HL-60 (cell line): ENCODE measurements at places on chromosomes 16 and 17.

DNA sequence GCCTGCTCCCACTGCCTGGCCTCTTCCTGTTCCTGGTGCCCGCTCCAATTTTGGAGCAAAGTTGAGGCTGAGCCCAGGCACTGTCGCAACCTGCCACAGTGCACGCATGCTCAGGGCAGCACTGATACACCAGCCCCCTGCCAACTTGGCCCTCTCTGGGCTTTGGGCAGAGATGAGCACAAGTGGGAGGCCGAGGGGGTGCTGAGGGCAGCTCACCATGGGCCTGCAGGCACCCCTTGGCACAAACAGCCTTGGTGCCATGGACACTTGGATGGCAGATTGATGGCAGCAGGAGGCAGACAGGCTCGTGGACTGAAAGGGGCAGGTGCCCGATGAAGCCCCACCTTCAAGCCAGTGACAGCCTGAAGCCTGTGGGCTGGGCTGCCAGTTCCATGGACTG is 42.9 kb downstream of the PIGL start:
- DNase-seq: no peak

- DNase-seq: no peak
These were observed 828 bp downstream of the EMP2 start for GRCh38 chr16:10579575-10579964.

GRCh38 chr16:1518626-1519135 is 14.8 kb upstream of the TMEM204 start:
- DNase-seq: no peak

- no peak for DNase-seq
These were observed 1.5 kb downstream of the PDF start for GRCh38 chr16:69328854-69329316.

DNA sequence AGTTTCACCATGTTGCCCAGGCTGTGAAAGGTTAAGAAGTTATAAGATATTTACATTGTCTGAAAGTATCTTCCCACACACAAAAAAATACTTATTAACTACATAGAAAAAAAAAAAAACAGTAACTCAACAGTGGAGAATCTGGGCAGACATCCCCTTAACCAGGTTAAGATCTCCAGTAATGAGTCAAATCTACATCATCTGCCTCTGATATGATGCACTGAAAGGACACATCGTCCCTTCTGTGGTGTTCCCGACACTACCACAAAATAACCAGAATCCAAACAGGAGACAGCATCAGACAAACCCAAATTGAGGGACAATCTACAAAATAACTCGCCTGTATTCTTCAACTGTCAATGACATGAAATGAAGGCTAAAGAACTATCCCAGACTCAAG is 40.0 kb downstream of the CMTM4 start:
- DNase-seq: no peak
